ENCODE measurements at places on chromosomes 16 and 17.

- no peak for DNase-seq
These were observed 42.5 kb downstream of the PSME3IP1 start for GRCh38 chr16:57143149-57143921.

DNA sequence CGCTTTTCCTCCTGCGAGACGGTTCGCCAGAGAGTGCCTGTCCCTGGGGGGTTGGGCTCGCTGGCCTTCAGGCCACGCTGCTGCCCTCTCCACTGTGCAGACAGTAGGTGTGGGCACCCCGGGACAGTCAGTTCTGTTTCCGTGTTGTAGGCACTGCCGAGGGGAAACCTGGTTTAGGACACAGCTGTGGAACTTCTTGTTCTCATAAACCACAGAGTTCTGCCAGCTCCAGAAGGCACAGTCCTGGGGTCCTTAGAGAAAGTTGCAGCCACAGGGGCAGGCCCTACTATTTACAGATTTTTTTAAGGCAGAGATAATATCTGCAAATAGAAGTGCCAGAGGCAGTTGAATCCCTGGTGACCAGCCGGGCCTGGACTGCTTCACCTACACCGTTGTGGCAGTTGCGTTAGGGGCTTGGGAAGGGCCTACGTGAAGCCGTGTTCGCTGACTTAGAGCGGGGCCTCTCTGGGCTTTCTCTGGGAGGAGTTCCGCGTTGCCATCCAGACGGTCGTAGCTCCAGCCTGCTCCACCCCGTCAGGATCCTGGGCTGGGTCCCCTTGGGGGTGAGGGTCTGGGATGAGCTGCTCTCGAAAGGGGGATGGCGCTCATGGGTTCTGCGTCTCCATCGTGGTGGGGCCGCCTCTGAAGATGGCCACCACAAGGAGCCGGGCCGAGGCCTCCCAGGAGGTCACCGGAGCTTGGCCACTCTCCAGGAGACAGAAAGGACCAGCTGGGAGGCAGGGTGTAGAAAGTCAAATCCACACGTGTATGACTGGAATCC is 126.3 kb downstream of the BANP start:
- no peak for DNase-seq

DNA sequence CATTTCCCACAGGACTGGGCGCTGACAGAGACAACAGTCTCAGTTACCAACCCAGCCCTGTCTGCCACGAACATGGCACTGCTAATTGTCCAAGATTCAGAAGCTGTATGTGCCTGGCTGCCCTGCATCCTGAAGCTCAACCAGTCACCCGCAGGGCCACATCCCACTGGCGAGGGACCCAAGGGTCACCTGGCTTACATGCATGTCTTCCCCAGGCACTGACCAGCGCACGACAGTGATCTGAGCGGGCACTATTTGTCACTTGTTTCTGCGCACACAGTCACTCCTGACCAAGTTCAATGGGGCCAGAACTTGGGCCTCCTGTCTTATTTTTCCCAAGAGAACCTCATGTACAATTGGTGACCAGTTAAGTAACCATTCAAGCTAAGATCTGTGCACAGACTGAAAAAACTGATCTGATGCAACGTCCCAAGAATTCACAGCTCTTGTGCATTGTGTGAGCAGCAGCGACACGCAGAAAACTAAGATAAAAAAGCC is 13.1 kb downstream of the USP7 start:
- no peak for DNase-seq

- DNase-seq: peak; percentile 61
These were observed 858 bp downstream of the MMD start for GRCh38 chr17:55420776-55421178.

- DNase-seq: no peak
These were observed 55.5 kb upstream of the IRX3 start for GRCh38 chr16:54341892-54342776.

- DNase-seq: no peak
These were observed 28.5 kb upstream of the CCDC182 start for GRCh38 chr17:57773557-57773956.

- DNase-seq: no peak
These were observed 548 bp downstream of the HAGH start for GRCh38 chr16:1825864-1826690.

DNA sequence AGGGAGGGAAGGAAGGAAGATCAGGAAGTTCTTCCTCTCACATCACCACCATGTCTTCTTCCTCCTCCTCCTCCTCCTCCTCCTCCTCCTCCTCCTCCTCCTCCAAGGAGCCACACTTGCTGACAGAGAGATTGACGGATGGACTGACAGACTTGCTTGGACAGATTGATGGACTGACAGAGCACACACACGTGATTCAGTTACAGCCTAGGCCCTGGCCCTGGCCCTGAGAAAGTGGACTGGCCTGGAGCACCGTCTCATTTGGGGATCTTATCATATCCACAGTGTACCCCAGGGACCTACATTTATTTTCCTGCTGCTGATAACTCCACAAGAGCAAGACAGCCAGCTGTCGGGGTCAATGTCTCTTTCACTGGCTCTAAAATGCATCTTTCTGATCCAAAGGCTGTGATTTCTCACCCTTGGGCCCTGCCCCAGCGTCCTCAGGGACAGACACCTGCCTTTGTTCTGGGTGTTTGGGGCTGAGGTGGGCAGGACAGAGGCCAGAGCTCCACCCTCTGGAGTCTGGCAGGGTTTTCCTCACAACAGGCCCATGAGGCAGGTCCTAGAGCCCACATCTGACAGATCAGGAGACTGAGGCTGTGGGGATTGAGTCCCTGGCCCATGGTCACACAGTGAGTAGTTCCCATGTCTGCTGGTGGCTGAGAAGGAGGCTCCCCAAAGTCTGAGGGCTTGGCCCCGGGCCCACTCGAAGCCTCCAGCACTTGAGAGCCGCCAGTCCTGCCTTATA is 2.3 kb upstream of the P2RX1 start:
- DNase-seq: no peak

GRCh38 chr17:6830383-6830986 is 1.0 kb downstream of the TEKT1 start:
- DNase-seq: no peak

- peak; percentile 55 for DNase-seq
These were observed 76.0 kb downstream of the VMP1 start for GRCh38 chr17:59783221-59784047.
